ENCODE measurements at places on chromosomes 2 and 18. TPM values are rescaled to one million over a fixed set of nuclear protein-coding genes. Genes with fewer than 3 reads are reported as not detected.

The CTDP1 gene
- total RNA-seq = 23.4 TPM

The IL1RL1 gene
- under 0.01 TPM for total RNA-seq

The GPR45 gene
- not detected for total RNA-seq

The RAB10 gene
- 102 TPM for total RNA-seq

The TIGD1 gene
- total RNA-seq = 7.6 TPM

The CDH20 gene
- 8.6 TPM for total RNA-seq

The COL4A4 gene
- under 0.01 TPM for total RNA-seq
